ENCODE measurements at places on chromosomes 4 and X. TPM values are rescaled to one million over a fixed set of nuclear protein-coding genes. Genes with fewer than 3 reads are reported as not detected.

The ZRSR2 gene
- 20.0 TPM for total RNA-seq

The MAGEA1 gene
- not detected for total RNA-seq

The IGBP1 gene
- 30.5 TPM for total RNA-seq

The GAGE12H gene
- total RNA-seq, result not detected
